ENCODE measurements at places on chromosomes 3 and 15.
A peak's percentile ranks its signal among the peaks of the same experiment; 100 is the strongest.

DNA sequence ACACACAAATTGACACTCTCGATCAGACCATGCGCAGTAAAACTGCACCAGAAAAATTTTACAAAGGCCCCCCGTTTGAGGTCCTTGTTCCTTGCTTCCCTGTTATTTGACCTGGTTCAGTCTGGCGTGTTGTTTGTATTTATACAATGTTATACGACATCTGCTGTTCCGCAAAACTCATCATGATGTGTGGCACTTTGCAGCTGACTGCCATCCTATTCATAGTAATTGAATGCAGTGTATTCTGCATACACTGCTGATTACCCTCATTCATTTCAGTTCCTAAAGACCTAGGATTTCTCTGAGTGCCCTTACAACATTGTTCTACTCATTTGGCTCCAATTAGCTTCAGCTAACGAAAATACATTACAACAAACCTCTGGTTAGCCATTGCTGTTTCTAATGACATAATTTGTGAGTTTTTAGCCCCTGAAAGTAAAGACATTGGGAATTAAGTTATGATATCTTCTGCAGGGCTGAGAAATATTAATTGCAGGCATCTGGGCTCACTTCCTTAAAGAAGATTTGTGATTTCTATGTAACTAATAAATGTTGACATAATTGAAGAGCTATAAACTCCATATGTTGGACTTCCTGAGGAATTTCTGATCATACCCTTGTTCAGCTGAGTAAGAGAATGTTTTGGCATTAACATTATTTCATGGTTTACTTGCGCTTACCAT, 75.7 kb downstream of the C3orf38 start:
- DNase-seq, result no peak

DNA sequence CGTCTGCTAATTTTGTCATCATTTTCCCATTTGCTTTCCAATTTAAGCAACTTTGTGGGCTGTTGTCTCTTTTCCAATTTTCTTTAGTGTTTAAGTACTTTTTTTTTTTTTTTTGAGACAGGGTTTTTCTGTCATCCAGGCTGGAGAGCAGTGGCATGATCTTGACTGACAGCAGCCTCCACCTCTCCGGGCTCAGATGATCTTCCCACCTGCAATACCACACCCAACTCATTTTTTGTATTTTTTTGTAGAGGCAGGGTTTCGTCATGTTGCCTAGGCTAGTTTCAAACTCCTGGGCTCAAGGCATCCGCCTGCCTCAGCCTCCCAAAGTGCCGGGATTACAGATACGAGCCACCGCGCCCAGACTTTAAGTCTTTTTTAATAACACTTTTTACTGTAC, 26.2 kb upstream of the EIF4A2 start:
- DNase-seq, result no peak

DNA sequence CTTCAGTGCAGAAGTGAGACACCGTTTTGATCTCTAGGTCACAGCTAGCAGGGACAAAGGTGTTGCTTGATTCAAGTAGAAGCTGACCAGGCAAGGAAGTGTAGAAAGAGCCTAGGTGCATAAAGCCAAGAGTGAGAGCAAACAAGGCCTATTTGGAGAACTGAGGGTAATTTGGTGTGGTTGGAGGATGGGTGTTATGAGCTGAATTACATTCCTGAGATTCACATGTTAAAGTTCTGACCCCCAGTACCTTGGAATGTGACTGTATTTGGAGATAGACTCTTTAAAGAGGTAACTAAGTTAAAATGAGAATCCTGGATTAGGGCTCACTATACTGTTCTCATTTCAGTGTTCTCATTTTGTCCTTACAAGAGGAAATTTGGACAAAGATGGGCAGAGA, 191.3 kb downstream of the ZMAT3 start:
- DNase-seq, result no peak

DNA sequence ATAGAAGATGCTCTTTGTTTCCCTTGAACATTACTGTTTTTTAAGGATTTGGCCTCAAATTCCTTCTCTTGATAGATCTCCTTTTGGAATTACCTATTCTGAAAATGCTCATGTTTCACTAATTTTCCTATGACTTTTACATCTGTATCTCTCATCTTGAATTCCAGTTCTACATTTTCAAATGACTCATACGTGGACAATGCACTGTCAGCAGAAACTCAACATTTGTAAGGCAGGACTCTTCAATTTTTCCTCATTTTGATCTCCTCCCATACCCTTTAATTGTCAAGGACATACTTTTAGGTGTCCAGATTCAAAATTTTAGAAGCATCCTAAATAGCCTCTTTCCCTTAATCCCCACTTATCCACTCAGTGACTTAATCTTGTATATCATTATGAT, 341.0 kb upstream of the RASGRP1 start:
- DNase-seq, result no peak

DNA sequence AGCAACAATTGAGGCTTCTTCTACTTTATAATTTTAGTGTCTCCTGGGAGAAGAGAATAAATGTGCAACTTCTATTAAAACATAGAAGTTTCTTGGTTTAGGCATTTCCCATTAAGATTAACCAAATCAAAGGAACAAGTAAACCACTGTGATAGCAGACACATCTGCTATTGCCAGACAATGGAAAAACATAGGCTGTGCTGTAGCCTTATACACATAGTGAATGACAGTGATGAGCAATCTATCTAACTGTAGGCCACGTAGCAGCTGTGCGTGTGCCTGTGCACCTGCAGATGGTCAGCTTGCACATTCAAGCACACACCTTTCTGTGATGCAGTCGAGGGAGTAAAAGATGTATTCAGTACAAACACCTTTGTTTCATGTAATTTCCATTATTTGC, 32.7 kb downstream of the GNB4 start:
- DNase-seq, result no peak

DNA sequence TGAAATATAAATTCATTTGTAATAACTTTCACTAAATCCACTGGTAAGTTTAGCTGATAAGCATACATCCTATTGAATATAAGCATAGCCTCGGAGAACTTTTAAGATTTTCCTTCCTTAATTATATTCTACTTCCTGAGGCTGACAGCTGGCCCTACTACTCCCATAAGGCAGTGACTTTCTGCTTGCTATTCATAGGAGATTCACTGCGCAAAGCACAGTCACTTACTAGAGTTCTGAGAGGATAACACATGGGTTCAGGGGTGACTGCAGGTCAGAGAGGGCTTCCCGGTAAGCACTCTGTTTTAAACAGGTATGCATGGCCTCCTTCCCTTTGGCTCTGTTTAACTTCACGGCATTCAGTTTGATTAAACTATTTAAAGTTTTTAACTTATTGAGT, 75.8 kb downstream of the FAIM start:
- DNase-seq, result no peak

GRCh38 chr3:170301405-170301804, 56.1 kb upstream of the SKIL start:
- no peak for DNase-seq

- peak; percentile 24 for DNase-seq
Observed at GRCh38 chr3:182793663-182794454, 555 bp downstream of the ATP11B start.

GRCh38 chr15:70604666-70605315, 158.6 kb downstream of the UACA start:
- no peak for DNase-seq

- no peak for DNase-seq
Observed at GRCh38 chr15:85402195-85402881, 21.9 kb downstream of the AKAP13 start.

GRCh38 chr15:39407116-39407515, 173.8 kb upstream of the THBS1 start:
- DNase-seq, result no peak

- DNase-seq, result no peak
Observed at GRCh38 chr3:174777813-174778212, 81.3 kb upstream of the NAALADL2 start.

- DNase-seq, result no peak
Observed at GRCh38 chr3:150469931-150470740, 62.0 kb downstream of the TSC22D2 start.

DNA sequence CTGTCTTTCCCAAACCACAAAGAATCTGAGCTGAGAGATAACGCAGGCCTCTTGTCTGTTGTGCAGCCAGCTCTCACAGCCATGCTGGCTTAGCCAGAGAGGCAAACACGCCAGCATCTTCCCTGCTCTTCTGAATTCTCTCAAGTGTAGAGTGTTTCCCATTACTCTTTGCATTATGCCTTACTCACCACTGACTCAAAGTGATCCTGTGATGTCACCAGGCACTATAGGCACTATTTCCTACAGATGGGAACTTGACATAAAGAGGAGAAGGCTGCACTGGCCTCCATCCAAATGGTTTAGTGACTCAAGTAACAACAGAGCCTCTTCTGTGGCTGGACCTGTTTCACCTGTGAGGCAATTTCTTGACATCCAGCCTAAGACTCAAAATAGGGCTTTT, 44.4 kb downstream of the PDZRN3 start:
- no peak for DNase-seq

DNA sequence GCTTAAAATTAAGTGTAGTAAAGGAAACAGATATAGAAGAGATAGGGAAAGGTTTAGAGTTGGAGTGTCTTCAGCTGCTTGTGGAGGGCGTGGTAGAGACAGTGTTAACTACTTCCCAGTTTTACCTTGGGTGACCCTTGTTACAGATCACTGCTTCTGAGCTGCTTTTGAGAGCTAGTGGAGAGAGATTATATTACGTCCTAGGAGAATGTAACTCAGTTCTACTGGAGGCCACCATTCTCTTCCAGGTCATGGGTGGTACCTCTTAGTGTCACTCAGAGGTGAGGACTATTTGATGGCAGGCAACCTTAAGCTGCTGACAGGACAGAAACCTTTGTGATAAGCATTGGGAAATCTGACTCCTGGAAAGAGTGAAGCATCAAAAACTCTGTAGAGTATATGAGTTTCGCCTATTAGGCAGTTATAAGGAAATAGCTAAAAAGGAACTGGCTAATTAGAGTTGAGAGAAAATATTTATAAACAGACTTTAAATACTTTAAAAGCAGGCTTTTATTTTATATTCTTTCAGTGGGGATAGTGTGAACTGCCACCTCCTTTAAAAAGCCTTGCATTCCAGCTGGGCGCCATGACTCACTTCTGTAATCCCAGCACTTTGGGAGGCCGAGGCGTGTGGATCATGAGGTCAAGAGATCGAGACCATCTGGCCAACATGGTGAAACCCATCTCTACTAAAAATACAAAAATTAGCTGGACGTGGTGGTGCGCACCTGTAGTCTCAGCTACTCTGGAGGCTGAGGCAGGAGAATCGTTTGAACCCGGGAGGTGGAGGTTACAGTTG, 106.5 kb downstream of the ZNF609 start:
- no peak for DNase-seq

DNA sequence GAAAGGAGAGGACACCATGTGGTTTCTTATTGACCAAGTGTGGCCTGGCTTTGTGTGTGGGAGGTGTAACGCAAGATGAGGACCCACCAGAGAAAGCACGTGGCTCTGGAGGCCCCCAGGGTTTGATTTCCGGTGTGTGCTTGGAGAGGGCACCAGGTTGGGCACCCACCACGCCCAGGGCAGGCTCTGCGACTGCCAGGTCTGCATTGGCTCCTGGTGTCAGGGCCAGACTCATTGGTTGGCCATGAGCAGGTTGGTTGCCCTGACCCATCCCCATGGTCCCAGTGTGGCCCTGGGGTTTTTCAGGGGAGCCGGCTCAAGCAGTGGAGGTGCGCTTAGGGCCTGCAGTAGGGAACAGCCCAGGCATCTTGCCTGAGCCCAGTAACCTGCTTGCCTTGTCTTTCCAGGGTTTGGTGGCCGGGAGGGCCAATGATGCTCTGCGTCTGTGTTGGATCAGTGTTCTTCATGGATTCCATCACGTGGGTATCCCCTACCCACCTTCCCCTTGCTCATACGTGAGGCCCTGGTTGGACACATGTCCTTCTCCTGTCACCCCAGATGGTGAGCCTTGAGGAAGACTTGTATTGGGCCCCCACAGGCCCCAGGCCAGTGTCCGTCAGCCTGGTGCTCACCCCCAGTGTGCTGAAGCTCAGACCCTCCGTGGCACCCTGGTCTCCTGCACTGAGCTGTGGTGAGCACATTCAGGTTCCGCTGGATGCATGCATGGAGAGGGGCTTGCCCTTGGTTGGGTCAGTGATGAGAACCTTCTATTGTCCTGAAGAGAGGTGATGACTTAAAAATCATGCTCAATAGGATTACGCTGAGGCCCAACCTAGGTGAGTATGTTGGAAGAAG, 193.9 kb downstream of the UBE3A start:
- DNase-seq, result no peak

GRCh38 chr15:53693729-53694475, 65.6 kb downstream of the WDR72 start:
- no peak for DNase-seq

GRCh38 chr15:80597076-80597475, 98.0 kb upstream of the ABHD17C start:
- no peak for DNase-seq

DNA sequence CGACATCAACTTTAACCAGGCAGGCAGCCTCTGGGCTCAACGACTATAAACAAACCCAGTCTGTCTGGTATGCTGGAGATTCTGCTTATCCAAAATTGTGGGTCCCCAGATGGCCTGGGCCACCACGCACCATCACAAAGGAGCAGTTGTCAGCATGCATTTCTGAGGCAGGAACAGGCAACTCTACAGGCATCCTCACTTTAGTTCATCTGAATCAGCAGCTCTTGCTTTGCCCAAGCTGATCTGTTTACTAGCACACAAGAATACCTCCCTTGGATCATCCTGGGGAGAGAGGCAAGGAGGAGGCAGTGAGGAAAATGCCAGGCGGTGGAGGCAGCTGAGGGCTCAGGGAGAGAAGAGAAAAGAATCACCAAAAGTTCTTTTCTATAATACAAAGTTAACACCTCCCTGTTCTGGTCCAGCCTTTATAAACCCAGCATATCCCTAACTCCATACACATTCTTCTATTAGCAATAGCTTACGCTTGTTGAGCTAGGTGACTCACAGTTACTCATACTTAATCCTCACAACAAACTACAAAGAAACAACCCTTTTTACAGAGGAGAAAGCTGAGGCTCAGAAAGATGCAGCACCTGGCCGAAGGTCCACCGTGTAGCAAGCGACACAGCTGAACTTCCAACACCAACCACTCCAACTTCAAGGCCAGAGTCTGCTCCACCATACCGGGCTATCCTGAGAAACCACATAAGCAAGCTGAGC, 33.6 kb downstream of the ZDHHC3 start:
- DNase-seq, result no peak

DNA sequence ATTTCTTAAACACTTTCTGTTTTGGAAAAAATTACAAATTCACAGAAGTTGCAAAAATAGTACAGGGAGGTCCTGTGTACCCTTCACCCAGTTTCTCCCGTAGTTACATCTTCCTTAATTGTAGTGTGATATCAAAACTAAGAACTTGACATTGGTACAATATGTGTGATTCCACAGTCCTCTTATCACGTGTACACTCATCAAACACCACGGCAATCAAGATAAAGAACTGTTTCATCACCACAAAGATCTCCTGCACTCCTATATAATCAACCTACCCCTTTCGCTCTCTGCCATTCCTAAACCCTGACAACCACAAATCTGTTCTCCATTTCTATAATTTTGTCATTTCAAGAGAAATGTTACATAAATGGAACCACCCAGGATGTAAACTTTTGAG, 31.4 kb downstream of the POMGNT2 start:
- DNase-seq, result no peak

DNA sequence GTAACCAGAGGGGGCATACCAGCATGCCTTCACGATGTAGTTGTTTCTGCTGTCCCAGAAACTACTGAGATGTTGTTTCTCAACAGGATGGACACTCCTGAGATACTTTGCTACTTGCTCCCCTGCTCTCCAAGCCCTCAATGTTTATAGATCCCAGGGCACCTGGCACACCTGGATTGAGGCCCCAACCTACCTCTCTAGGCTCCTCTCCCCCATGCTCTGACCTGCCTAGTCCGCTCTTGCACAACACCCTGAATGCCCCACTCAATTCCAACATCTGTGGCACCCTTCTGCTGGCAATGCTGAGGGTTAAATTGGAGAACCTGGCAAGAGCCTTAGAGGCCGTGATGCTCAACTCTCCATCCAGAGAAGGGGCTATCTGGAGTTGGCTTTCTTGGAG, 42.5 kb upstream of the ANKRD34C start:
- no peak for DNase-seq

Measured in activated T-helper 1 cell treated with anti-CD3 and anti-CD28 coated beads, Interleukin-2, amount 50 U/mL, for 16 hours (primary cell).